ENCODE measurements at places on chromosomes 2 and 18.

GRCh38 chr18:23671564-23671963 lies 8.9 kb upstream of the ANKRD29 start:
- peak; percentile 59 for DNase-seq

DNA sequence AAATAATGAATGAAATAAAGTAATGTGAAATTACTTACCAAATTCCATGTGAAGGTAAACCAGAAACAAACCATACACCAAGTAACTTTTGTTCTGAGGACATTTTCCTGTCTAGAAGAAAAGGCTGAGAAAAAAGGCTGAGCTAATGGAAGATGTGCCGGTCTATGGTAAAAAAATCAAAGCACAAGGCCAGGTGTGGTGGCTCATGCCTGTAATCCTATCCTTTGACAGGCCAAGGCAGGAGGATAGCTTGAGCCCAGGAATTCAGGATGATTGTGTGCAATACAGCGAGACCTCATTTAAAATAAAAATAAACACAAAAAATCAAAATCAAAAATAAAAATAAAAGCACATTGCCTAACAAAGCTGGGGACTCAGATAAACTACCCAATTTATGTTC lies 6.7 kb downstream of the ORC4 start:
- no peak for DNase-seq

- no peak for DNase-seq
Observed at GRCh38 chr18:61093965-61094364, 239.3 kb upstream of the CDH20 start.

DNA sequence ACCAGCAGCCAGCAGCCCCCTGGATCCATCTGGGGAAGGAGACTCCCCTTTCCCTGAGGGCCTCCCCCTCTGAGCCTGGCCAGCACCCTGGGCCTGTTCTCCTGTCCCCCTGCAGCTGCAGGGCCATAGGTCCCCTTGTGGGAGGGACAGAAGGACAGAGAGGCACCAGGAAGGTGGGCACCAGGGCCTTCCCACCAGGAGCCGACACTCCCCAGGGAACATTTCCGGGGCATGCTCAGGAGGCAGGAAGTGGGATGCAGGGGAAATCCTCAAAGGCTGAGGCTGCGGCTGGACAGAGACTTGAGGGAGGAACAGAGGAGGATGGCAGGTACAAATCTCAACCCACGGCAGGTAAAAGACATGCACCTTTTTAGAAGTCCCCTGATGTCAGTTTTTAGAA lies 14.4 kb upstream of the DNMT3A start:
- no peak for DNase-seq

GRCh38 chr18:53402670-53403069 lies 821.8 kb downstream of the MBD2 start:
- DNase-seq = no peak

DNA sequence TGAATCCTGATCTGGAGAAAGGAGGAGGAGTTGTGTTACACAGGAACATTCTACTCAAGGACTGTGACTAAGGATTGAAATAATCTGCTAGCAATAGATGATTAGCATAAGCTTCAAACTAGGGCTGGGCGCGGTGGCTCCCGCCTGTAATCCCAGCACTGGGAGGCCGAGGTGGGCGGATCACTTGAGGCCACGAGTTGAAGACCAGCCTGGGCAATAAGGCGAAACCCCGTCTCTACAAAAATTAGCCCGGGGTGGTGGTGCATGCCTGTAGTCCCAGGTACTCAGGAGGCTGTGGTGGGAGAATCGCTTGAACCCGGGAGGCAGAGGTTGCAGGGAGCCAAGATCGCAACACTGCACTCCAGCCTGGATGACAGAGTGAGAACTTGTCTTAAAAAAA lies 1.5 kb downstream of the TRMT61B start:
- no peak for DNase-seq

- no peak for DNase-seq
Observed at GRCh38 chr2:128737546-128737826, 418.8 kb upstream of the HS6ST1 start.

DNA sequence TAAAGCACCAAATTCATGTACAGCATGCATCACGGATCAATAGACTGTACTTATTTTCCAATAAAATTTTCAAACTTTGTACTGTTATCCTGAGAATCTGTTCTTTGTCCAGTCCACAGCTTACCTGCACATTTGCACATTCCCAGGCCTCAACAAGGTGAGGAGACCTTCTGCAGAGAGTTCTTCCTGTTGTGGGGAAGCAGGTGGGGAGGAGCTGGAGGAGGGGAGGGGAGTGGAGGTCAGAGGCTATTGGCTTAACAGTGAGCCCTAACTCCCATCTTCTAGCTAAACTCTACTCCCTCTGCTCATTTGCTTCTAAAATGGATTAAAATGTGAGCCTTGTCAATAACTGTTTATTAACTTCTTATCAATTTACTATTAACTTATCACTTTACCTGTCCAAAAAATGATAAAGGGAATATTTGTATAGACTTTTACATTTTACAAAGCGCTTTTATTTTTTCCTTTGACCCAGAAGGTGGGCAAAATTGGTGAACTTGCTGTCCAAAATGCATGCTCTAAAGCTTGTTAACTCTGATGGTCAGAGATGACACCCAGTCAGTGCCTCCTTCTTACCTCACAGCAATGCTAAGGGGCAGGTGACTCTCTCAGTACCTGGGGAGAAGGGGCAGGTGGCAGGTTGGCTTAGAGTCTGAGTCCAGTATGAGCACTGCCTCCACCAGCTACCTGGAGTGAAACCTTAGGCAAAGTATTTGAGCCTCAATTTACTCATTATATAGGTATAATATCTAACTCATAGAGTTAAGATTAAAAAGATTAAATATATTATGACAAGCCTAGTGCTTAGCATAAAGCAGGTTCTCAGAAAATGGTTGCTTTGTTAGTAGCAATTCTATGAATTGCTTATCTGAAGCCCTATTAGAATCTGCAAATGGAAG lies 6.8 kb upstream of the IL1RL2 start:
- DNase-seq = no peak

DNA sequence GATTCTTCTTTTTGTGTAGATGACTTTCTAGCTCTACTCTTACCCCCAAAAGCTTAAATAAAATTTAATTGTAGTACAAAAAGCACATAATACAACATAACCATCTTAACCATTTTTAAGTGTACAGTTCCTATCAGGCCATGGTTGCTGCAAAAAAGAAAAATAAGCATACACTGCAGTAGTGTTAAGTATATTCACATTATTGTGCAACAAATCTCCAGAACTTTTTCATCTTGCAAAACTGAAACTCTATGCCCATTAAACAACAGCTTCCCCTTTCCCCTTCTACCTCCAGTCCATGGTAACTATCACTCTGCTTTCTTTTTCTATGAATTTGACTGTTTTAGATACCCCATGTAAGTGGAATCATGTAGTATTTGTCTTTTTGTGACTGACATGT lies 18.1 kb downstream of the PPM1B start:
- no peak for DNase-seq

DNA sequence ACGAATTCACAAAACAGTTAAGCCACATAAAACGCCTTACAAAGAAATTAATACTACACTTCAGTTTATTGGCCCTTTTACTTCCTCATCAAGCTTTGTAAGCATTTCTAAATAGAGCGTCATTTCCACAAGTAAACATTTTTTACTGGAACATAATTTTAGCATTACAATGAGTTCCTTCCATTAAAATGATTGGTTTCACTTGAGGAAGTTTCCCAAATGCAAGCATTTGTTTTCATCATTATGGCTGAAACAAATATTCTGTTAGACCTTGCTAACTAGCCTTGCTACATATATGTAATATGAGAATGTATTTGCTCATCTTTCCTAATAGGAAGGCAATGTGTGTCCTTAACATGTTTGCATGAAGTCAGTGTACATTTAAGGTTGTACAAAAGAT lies 579.1 kb downstream of the IRS1 start:
- no peak for DNase-seq

- DNase-seq = no peak
Observed at GRCh38 chr2:67309281-67309680, 87.9 kb upstream of the ETAA1 start.

GRCh38 chr2:164599954-164600589 lies 21.2 kb downstream of the GRB14 start:
- DNase-seq = peak; percentile 27

- no peak for DNase-seq
Observed at GRCh38 chr18:59898093-59898492, 1.7 kb upstream of the PMAIP1 start.

All from MG63 (cell line).